ENCODE measurements at places on chromosomes 5 and 9. TPM values are rescaled to one million over a fixed set of nuclear protein-coding genes. Genes with fewer than 3 reads are reported as not detected.
A peak's percentile ranks its signal among the peaks of the same experiment; 100 is the strongest.

- peaks cover 8% of the 10 kb centered on the region for H3K4me1 ChIP-seq
- H3K27me3 ChIP-seq: no peaks in the 10 kb centered on the region
- no peak for DNase-seq
- H3K27ac ChIP-seq: no peak overlapping the region
- H3K36me3 ChIP-seq: no peaks in the 10 kb centered on the region
- H3K4me3 ChIP-seq: no peak overlapping the region
Measured at GRCh38 chr9:29625292-29625731, 2052.0 kb upstream of the C9orf72 start.

DNA sequence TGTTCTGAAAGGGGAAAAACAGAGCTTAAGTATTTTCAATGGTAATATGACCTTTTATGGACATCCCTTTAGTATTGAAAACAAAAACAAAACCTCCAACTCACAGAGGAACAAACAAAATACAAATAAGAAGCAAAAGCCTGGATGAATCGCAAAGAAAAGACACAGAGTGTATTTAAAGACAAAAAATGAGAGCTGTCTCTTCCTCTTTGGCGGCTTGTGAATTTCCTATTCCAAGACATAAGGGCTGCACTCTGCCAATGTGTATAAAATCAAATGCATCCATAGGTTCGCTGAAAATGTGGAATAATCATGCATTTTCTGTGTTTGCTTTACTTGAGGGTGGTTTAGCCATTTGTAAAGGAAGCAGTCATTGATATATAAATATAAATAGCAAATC is 739.3 kb upstream of the ZNF608 start:
- peaks cover 60% of the 10 kb centered on the region for H3K4me1 ChIP-seq
- peak overlapping the region; percentile 93 for H3K27ac ChIP-seq
- no peaks in the 10 kb centered on the region for H3K27me3 ChIP-seq
- peak overlapping the region; percentile 47 for H3K4me3 ChIP-seq

GRCh38 chr5:39284552-39284951 is 65.2 kb upstream of the FYB1 start:
- no peaks in the 10 kb centered on the region for H3K4me1 ChIP-seq
- DNase-seq: no peak
- H3K27ac ChIP-seq: no peak overlapping the region

DNA sequence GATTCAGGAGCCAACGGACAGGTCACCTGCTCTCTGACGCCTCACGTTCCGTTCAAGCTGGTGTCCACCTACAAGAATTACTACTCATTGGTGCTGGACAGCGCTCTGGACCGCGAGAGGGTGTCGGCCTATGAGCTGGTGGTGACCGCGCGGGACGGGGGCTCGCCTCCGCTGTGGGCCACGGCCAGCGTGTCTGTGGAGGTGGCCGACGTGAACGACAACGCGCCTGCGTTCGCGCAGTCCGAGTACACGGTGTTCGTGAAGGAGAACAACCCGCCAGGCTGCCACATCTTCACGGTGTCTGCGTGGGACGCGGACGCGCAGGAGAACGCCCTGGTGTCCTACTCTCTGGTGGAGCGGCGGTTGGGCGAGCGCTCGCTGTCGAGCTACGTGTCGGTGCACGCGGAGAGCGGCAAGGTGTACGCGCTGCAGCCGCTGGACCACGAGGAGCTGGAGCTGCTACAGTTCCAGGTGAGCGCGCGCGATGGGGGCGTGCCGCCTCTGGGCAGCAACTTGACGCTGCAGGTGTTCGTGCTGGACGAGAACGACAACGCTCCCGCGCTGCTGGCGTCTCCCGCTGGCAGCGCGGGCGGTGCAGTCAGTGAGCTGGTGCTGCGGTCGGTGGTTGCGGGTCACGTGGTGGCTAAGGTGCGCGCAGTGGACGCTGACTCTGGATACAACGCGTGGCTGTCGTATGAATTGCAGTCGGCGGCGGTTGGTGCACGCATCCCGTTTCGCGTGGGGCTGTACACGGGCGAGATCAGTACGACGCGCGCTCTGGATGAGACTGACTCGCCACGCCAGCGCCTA is 1.7 kb downstream of the PCDHA10 start:
- no peaks in the 10 kb centered on the region for H3K4me1 ChIP-seq
- H3K4me3 ChIP-seq: no peak overlapping the region
- no peak for DNase-seq
- no peaks in the 10 kb centered on the region for H3K27me3 ChIP-seq
- H3K36me3 ChIP-seq: no peaks in the 10 kb centered on the region

- no peak overlapping the region for H3K4me3 ChIP-seq
- no peak for DNase-seq
- no peak overlapping the region for H3K27ac ChIP-seq
- no peaks in the 10 kb centered on the region for H3K4me1 ChIP-seq
- no peaks in the 10 kb centered on the region for H3K27me3 ChIP-seq
Measured at GRCh38 chr5:133423011-133423617, 189.2 kb downstream of the FSTL4 start.

GRCh38 chr9:78697618-78698017 is 400.7 kb downstream of the PSAT1 start:
- DNase-seq: no peak
- no peaks in the 10 kb centered on the region for H3K27me3 ChIP-seq
- H3K4me1 ChIP-seq: peaks cover 2% of the 10 kb centered on the region
- no peak overlapping the region for H3K27ac ChIP-seq

- no peak overlapping the region for H3K4me3 ChIP-seq
- H3K27ac ChIP-seq: no peak overlapping the region
- H3K4me1 ChIP-seq: 0 out of 2 replicates have a peak, but pooled peaks cover 9% of the 10 kb centered on the region
- no peaks in the 10 kb centered on the region for H3K36me3 ChIP-seq
- H3K27me3 ChIP-seq: no peaks in the 10 kb centered on the region
- no peak for DNase-seq
Measured at GRCh38 chr5:14186059-14186830, 43.1 kb downstream of the TRIO start.

GAS1 gene
- total RNA-seq: 336 TPM

FOXD4L5 gene
- total RNA-seq: 0.33 TPM

TAF11L10 gene
- total RNA-seq: not detected

RANBP17 gene
- 24.1 TPM for total RNA-seq
